ENCODE measurements at places on chromosomes 1 and 21. TPM values are rescaled to one million over a fixed set of nuclear protein-coding genes. Genes with fewer than 3 reads are reported as not detected.

MSH4 gene
- 0.05 TPM for total RNA-seq

IL24 gene
- total RNA-seq = not detected

ASCL5 gene
- not detected for total RNA-seq

DRAXIN gene
- total RNA-seq = not detected

RPTN gene
- not detected for total RNA-seq

ALG6 gene
- 5.4 TPM for total RNA-seq

PIK3C2B gene
- 55.4 TPM for total RNA-seq

DISC1 gene
- total RNA-seq = 0.34 TPM

SSU72 gene
- total RNA-seq = 148 TPM
